DMS 273 treated with DMSO at 0.1 percent for 48 hours (cell line): ENCODE measurements at places on chromosomes 7 and 10.
A peak's percentile ranks its signal among the peaks of the same experiment; 100 is the strongest.

DNA sequence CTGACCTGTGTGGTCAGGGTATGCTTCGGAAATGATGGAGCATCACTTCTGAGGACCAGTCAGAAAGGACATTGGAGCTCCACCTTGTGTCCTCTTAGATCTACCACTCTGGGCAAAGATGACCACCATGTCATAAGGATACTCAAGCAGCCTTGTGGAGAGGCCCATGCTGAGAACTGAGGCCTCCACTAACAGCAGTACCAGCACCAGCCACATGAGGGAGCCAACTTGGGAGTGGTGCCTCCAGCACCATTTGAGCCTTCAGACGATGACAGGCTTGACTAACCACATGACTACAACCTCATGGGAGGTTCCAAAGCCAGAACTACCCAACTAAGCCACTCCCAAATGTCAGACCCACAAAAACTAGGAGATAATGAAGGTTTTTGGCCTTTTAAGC, 116.0 kb downstream of the NPTX2 start:
- peak; percentile 35 for DNase-seq

DNA sequence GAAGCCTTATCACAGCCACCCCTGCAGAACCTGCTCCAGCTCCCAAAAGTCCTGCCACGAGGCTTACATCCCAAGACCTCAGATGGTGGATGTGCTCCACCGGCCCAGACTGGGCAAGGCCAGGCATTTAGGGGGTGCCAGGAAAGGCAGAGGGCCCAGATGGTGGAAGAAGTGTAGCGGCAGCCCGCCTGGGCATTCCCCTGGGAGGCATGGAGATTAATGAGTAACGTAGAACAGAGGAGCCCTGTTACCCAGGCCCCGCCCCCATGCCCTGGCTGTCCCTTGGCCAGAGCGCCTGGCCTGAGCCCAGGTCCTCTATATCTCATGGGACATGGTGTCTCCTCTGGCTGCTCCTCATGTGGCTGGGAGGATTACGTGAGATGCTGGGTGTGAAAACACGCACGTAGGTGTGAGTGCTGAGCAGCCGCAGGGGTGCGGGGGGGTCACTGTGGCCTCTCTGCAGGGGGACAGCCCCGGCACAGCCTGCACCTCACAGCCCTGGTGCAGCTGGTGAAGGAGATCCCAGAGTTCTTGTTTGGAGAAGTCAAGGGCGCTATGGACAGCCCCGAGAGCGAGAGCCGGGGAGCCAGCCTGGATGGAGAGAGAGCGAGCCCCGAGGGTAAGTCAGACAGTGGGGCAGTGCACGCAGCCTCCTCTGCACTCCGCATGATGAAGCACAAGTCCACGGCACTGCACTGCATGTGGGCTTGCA, 52.9 kb downstream of the ZNF467 start:
- peak; percentile 84 for DNase-seq

DNA sequence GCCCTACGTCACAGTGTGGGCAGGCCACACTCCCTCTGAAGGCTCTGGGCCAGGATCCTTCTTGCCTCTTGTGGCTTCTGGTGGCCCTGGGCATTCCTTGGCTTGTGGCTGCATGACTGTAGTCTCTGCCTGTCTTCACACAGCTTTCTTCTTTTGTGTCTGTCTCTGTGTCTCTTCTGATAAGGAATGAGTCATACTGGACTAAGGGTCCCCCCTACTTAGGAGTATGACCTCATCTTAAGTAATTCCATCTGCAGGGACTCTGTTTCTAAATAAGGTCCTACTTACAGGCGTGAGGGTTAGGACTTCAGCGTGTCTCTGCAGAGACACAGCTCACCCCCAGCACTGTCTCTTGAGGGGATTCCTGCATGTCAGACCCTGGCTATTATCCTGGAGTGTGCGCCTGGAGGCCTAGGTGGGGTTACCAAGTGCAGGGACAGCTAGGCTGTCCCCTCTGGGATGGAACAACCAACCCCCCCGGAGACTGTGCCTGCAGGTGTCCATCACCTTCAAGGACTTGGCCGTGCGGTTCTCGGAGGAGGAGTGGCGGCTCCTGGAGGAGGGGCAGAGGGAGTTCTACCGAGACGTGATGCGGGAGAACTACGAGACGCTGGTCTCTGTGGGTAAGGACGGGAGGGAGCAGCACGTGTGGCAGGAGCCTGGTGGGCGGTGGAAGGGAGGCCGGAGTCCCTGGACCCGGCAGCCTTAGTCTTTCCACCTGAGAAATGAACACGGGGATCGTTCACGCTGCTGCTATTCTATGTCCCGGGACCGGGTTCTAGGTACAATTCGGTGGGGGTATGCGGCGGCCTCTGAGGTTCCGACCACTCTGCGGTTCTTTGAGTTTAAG, 54.1 kb downstream of the ZNF467 start:
- no peak for DNase-seq

GRCh38 chr10:66190413-66190812, 735.4 kb upstream of the LRRTM3 start:
- no peak for DNase-seq

GRCh38 chr7:16657656-16658279, 11.8 kb downstream of the BZW2 start:
- peak; percentile 94 for DNase-seq

- no peak for DNase-seq
These were observed 631.9 kb upstream of the ANKRD30A start for GRCh38 chr10:36493516-36493880.

GRCh38 chr7:152674860-152675758, 832 bp downstream of the XRCC2 start:
- DNase-seq = peak; percentile 47

GRCh38 chr7:45937301-45937700, 16.2 kb upstream of the IGFBP3 start:
- DNase-seq = no peak

GRCh38 chr7:30975256-30975899, 11.6 kb downstream of the GHRHR start:
- no peak for DNase-seq

GRCh38 chr10:80161321-80162083, 29.0 kb downstream of the PLAC9 start:
- DNase-seq = no peak

DNA sequence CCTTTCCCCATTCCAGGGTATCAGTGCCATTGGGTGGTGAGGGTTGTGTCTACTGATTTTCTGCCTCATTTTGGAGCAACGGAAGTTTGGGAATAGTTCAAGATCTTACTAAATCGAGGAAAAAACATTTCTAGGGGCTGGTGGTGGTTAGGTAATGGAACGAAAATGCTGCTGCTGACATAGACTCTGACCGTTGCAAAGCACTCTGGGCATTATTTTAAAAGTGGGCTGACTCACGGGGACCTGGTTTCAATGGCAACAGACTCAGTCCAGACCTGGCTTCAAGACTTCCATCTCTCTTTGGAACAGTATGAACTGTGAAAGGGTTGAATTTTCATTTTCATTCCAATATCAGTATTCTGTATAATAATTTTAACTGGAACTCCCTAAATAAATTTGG, 284.0 kb downstream of the PHTF2 start:
- no peak for DNase-seq

DNA sequence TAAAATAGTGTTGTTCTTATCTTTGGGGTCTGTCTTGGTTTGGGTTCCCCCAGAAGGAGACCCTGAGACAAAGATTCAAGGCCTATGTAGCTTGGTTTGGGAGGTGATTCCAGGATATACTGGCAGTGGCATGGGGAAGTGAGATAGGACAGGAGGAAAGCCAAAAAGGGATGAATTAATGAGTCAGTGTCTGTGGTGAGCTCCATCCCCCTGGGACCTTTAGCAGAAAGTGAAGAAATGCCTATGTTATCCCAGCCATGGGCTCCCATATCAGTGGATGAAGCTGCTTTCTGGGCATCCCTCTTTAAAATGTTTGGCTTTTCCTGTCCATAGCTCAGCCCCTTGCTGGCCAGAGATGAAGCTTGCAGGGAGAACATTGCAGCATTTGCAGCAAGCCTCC, 217.0 kb upstream of the CTBP2 start:
- DNase-seq = no peak

GRCh38 chr10:58180666-58181065, 87.0 kb downstream of the IPMK start:
- DNase-seq = no peak

GRCh38 chr10:113041324-113041723, 91.3 kb downstream of the TCF7L2 start:
- DNase-seq = no peak

DNA sequence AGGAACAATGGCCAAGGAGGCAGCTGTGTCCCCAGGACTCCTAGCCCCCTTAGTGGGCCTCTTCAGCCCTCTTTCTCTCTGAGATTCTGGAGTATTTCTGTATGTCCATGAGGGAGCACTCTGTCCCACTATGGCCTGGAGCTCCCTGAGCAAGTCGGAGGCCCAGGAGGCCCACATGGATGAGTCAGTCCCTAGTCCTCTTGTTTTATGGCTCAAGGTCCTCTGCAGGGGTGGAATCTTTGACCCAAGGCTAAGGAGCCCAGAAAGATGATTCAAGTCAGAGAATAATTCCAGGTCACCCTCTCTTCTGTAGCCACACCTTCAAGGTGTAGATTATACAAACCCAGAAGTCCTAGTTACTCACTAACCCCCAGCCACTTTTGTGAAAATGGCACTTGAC, 125.6 kb downstream of the PLXNA4 start:
- no peak for DNase-seq

DNA sequence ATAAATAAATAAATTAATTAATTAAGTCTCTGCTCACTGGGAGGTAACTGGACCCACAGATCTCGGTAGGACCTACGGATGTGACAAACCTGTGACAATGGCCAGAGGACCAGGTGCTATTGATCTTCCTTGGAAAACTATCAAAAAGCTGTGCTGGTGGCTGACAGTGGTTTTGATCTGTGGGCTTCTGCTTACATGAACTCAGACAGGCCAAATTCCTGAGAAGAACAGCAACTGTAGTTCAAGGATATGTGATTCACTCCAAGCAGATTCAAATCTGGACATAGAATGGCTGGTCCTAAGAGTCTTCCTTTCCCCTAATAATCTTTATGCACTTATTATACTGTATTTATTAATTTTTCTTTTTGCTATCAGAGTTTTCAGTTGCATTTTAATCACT, 80.0 kb downstream of the ATXN7L1 start:
- DNase-seq = no peak

GRCh38 chr7:93040355-93040754, 77.4 kb downstream of the SAMD9 start:
- no peak for DNase-seq

- no peak for DNase-seq
These were observed 7.3 kb downstream of the TSPAN15 start for GRCh38 chr10:69458430-69459100.

- DNase-seq = no peak
These were observed 299.2 kb upstream of the ETV1 start for GRCh38 chr7:14288701-14289100.

GRCh38 chr10:26090762-26091161, 125.8 kb upstream of the GAD2 start:
- no peak for DNase-seq

GRCh38 chr7:51634025-51634424, 317.4 kb upstream of the COBL start:
- no peak for DNase-seq

GRCh38 chr7:118372530-118372929, 148.0 kb downstream of the ANKRD7 start:
- DNase-seq = peak; percentile 78

- no peak for DNase-seq
These were observed 11.3 kb downstream of the C10orf105 start for GRCh38 chr10:71708301-71708703.

GRCh38 chr10:8049045-8049864, 5.2 kb upstream of the GATA3 start:
- DNase-seq = no peak

DNA sequence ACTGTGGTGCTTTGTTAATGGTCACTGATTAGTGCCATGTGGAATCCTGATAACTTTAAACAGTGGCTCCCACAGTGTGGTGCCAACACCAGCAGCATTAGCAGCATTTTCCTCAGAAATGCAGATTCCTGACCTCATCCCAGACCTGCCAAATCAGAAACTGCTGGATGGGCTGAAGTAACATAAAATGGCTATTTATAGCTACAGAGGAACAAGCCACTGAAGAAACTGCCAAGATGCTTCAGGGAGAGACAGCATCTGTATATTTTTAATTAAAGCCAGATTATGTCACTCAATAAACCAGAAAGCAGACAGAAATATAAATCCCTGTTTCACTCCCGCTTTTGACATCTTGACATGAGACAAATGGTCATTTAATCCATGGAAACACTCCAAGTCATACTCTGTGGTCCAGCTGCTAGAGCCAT, 178.5 kb downstream of the AMPH start:
- no peak for DNase-seq

DNA sequence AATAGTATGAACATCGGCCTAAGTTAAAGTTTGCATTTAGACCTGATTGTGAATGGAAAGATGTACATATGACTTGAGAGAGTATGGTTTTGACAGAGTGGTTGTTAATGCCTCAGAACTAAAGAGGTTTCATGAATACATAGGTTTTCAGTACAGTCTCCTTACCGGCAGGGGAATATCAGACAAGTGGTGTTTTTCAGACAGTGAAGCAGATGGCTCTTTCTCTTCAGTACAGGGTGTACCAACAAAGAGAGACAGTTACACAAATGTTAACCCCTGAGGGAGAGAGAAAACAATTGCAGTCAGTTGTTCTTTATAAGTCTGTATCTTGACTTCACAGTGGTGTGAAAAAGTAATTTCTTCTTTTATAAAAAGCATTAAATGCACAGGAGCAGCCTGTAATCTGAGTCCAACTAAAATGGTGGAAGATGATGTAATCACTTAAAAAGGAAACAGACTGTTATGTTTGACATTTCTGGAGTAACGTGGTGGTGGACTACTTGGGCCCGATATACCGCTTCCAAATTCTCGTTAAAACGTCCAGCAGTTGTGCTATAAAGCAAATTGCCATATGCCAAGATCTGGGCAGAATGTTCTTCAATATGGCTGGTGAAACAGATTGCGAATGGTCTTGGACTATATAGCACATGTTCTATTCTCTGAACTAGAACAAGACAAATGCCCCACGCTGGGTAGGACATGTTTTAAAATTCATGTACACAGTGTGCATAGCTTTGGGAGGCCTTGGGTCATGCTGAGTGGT, 69.2 kb downstream of the SDK1 start:
- DNase-seq = peak; percentile 85

GRCh38 chr7:120462991-120463390, 190.0 kb downstream of the KCND2 start:
- DNase-seq = no peak

DNA sequence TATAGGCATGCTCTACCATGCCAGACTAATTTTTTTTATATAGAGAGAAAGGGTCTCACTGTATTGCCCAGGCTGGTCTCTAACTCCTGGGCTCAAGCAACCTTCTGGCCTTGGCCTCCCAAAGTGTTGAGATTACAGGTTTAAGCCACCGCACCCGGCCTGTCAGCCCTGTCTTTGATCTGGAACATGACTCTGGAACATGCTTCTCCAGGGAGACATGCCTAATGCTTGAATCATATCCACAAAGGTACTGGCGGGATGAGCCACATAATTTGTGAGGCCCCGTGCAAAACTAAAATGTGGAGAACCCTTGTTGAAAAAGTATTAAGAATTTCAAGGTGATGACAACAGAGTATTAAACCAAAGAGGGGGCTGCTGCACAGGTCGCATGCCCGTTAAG, 282.8 kb downstream of the ARHGAP12 start:
- DNase-seq = no peak
